ENCODE measurements at places on chromosomes 1 and 21.

DNA sequence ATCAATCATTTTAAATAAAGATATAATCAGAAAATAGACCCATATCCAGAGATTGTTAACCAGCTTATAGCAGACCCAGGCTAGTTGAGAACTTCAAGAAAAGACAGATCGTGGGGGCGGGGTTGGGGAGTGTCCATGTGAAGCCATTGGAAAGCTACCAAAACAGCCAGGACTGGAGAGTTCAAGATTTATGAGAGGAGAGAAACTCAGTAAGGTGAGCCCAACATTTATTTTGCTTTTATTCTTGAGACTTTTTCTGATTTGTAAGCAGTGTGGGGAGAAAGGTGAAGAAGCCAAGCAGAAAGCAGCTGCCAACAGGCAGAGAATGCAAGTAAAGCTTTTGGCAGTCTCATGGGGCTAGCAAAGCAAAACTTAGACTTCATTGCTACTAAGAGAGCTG lies 179.9 kb downstream of the VPS13D start:
- H3K27ac ChIP-seq: no peak overlapping the region
- no peak for DNase-seq
- H3K36me3 ChIP-seq: peaks cover 24% of the 10 kb centered on the region
- H3K27me3 ChIP-seq: no peaks in the 10 kb centered on the region
- H3K4me1 ChIP-seq: peaks cover 52% of the 10 kb centered on the region

DNA sequence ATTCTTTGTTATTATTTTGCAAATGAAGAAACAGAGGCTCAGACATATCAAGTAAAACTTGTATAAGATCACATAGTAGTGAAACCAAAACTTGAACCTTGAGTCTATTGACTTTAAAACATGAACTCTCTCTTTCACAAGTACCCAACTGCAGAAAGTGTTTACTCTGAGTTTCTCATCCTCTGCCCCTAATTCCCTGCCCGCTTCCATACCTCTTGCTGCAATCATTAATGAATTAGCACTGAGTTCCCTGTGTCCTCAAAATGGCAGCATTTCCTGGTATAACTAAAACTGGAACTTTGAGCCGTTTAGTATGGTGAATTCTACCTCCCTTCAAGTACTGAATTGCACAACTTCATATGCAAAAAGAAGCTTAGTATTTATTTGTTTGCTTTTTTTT lies 147.7 kb upstream of the DNAH14 start:
- H3K4me3 ChIP-seq: no peak overlapping the region
- H3K27ac ChIP-seq: no peak overlapping the region
- H3K27me3 ChIP-seq: no peaks in the 10 kb centered on the region

DNA sequence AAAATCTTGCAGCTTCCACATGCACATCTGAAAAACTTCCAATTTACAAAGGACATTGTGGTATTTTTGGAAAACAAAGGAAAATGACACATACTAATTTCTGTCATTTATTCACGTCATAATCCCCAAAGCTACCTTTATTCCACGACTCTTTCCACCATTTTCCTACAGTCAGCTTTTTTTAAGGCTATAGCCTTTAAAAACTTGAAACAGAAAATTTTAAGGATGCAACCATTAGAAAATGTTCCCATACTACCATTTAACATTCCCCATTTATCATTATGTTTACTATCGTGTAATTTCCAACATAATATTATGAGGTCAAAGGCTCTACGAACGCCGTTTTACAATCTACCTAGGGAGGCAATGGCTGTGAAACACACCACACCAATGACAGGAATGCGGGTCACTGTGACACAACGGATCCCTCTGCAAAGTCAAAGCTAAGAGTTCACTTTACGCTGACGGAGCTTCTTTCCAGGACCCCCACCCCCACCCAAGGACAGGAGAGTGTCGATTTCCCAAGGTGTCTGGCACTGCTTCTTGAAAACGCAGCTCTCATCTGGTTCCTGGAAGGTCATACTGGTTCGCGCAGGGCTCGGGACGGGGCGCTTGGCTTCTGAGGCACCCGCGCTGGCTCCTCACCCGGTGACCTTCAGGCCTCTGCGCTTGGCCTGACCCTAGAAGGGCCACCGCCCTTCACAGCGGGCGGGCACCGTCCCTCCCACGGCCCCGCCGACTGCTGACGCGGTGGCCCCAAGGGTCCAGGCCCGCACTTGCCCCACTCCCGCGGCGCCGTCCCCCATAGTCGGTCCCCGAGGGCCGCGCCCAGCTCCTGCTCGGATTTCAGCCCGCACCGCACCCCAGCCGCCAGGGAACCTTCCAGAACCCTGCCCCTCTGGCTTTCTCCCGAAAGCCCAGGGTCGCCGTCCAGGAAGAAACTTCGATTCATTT lies 50.5 kb upstream of the ATF3 start:
- H3K27ac ChIP-seq: no peak overlapping the region
- peak; percentile 61 for DNase-seq
- peaks cover 11% of the 10 kb centered on the region for H3K4me1 ChIP-seq
- peaks cover 24% of the 10 kb centered on the region for H3K27me3 ChIP-seq

DNA sequence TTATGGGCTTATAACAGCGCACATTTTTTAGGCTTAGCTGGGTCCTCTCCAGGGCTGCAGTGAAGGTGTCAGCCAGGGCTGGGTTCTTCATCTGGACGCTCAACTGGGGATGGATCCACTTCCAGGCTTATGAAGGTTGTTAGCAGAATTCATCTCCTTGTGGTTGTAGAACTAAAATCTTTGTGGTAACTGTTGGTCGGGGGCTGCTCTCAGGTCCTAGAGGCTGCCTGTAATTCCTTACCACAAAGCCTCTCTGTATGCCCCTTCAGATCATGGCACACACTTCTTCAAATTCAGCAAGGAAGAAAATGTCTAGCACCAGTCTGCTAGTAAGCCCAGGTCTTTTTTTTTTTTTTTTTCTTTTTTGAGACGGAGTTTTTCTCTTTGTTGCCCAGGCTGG lies 40.9 kb upstream of the EPS8L3 start:
- peaks cover 62% of the 10 kb centered on the region for H3K4me1 ChIP-seq
- no peak for DNase-seq
- H3K27ac ChIP-seq: peak overlapping the region; percentile 87
- H3K27me3 ChIP-seq: no peaks in the 10 kb centered on the region
- H3K36me3 ChIP-seq: no peaks in the 10 kb centered on the region

DNA sequence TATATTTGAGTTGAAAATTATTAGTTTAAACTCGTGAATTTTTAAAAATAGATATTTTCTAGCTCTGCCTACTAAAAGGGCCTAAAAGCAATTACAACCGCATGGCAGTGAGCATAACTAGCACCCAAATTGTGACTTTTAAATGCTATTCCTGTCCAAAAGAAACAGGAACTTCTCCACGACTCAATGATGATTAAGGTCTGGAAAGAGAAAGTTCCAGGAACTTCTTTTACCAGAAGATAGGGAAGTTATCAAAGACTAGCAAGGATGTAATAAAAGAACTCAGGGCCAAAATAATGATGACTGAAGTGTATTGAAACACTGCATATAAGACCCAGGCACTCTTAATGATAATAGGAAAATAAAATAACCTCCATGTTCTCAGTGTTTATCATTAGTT lies 313.0 kb downstream of the PLPP3 start:
- H3K4me3 ChIP-seq: no peak overlapping the region
- no peak overlapping the region for H3K27ac ChIP-seq
- DNase-seq: no peak
- H3K27me3 ChIP-seq: no peaks in the 10 kb centered on the region
- H3K36me3 ChIP-seq: no peaks in the 10 kb centered on the region

- peaks cover 55% of the 10 kb centered on the region for H3K4me1 ChIP-seq
- H3K36me3 ChIP-seq: peaks cover 20% of the 10 kb centered on the region
- H3K4me3 ChIP-seq: no peak overlapping the region
- peak overlapping the region; percentile 12 for H3K27ac ChIP-seq
- H3K27me3 ChIP-seq: peaks cover 5% of the 10 kb centered on the region
These were observed 223.9 kb downstream of the LTN1 start for GRCh38 chr21:28768753-28769152.

DNA sequence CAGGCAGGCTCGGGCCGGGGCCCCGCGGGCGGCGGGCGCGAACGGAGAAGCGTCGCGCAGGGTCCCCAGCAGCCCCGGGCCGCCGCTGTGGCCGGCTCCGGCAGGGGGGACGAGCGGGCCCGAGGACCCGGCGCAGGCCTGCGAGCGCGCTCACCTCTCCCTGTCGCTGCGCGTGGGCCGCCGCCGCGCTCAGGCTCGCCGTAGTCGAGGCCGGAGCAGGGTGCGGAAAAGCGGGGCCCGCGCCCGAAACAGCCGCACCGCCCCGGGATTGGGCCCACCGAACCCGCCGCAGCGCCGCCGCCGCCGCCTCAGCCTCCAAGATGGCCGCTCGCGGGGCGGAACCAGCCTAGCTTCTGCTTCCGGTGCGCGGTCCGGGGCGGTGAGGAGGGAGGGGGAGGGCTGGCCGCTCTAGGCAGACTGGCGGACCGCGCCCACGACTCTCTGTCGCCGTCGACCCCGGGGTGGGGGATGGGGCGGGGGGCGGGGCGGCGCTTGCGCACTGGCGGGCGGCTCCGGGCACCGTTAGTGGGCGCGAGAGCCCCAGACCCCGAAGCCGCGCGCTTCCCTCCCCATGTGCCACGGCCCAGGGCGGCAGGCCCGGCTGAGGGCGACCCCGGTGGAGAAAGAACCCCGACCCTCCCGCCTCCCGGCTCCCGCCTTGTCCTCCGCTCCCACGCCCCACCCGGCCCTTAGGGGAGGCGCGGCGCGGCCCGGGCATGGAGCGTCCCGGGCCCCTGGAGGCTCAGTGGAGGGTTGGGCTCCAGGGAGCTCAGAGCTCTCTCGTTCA lies at the start of gene UBE2J2:
Gene UBE2J2, minus strand, starts transcription at position 343 of the 787 bp plus-strand sequence. CDS start 5,862 bp downstream, outside the sequence.
- peak within 1 kb of the TSS; percentile 63 for H3K27ac ChIP-seq
- peak within 1 kb of the TSS; percentile 88 for H3K4me3 ChIP-seq
- H3K4me1 ChIP-seq: peaks cover 36% of the 10 kb centered on the region
- DNase-seq: peak; percentile 93

GRCh38 chr21:36428761-36429432 lies 43.7 kb downstream of the CHAF1B start:
- no peak for DNase-seq
- H3K4me3 ChIP-seq: no peak overlapping the region
- no peak overlapping the region for H3K27ac ChIP-seq

DNA sequence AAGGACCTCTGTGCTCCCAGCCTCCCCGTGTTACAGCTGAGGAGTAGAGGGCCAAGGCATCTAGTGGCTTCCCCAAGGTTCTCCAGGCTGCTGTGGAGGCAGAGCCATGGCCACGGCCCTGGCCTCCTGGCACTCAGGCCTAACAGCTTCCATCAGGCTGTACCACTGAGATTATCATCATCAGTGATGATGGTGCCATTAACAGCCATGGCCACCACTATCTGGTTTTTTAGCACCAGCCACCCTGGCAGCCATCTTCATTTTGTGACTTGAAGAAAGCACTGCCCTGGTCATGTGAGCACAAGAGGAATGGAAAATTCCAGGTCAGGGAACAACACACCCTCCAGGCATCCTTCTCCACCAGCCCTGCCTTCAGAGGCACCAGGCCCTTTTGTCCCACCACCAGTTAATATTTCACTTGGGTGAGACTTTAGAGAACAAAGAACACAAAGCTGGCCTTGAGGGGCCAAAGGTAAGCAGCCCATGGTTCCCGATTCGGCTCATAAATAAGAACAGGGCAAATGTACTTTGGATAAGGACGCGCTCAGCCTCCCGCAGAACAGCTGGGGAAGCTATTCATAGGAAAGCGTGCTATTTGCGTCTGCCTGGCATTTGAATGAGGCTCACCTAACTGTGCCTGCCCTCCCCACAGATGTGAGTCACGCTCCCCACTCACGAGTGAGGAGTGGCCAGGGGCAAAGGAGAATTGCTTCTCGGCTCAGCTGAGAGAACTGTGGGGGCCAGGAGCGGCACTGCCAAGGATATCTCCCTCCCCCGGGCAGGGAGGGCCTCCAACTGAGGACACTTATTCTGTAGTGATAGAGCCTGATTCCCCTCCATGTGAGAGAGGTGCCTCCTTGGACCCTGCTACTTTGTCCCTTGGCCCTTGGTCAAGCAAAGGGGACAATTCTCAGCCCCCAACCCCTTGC lies 95.6 kb downstream of the CD58 start:
- no peaks in the 10 kb centered on the region for H3K36me3 ChIP-seq
- no peak overlapping the region for H3K27ac ChIP-seq

GRCh38 chr1:54401799-54402198 lies 4.4 kb downstream of the SSBP3 start:
- H3K4me3 ChIP-seq: peak overlapping the region; percentile 33
- H3K27ac ChIP-seq: peak overlapping the region; percentile 55
- no peaks in the 10 kb centered on the region for H3K27me3 ChIP-seq
- H3K4me1 ChIP-seq: peaks cover 76% of the 10 kb centered on the region
- H3K36me3 ChIP-seq: peaks cover 47% of the 10 kb centered on the region

GRCh38 chr1:165696625-165697100 lies 1.7 kb downstream of the ALDH9A1 start:
- peak overlapping the region; percentile 99 for H3K4me3 ChIP-seq
- H3K4me1 ChIP-seq: peaks cover 29% of the 10 kb centered on the region
- DNase-seq: no peak
- H3K36me3 ChIP-seq: peaks cover 5% of the 10 kb centered on the region
- peak overlapping the region; percentile 39 for H3K27ac ChIP-seq
- H3K27me3 ChIP-seq: no peaks in the 10 kb centered on the region

GRCh38 chr21:46486481-46487126 lies 27.9 kb downstream of the DIP2A start:
- peak overlapping the region; percentile 78 for H3K27ac ChIP-seq
- peaks cover 10% of the 10 kb centered on the region for H3K4me1 ChIP-seq
- peaks cover 6% of the 10 kb centered on the region for H3K36me3 ChIP-seq
- H3K27me3 ChIP-seq: no peaks in the 10 kb centered on the region
- no peak overlapping the region for H3K4me3 ChIP-seq

DNA sequence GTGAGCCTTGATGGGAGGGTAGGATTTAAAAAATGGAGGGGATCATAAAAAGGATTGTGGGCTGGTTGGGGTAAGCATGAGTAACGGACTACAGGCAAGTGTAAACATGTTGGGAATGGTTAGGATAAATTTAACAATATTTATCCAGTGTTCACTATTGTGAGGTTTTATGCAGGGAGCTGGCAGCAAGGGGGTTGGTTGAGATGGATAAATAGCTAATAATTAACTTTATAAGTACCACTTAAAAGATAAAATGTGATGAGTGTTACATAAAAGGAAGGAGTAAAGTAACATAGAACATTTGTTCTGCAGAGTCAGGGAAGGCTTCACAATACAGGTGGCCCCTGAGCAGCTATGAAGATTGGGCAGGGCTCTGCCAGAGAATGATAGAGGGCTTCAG lies 109.0 kb downstream of the NGF start:
- H3K27me3 ChIP-seq: no peaks in the 10 kb centered on the region
- no peak overlapping the region for H3K4me3 ChIP-seq
- H3K36me3 ChIP-seq: no peaks in the 10 kb centered on the region

DNA sequence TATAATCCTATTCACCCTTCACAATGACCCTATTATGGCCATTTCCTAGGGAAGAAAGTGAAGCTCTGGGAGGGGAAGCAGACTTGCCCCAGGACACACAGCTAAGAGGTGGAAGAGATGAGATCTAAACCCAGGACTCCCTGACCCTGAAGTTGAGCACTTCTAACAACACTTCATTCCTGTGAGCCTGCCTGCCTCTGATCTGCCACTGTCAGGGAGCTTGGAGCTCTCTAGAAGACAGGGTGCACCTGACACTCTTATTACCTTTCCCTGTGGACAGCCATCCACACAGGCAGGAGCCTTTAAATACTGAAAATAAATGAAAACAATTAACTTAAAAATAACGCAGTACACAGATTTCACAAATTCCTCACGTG lies 599 bp downstream of the MKNK1 start:
- peaks cover 2% of the 10 kb centered on the region for H3K36me3 ChIP-seq
- no peak for DNase-seq
- H3K27me3 ChIP-seq: no peaks in the 10 kb centered on the region
- H3K27ac ChIP-seq: peak overlapping the region; percentile 81
- H3K4me3 ChIP-seq: peak overlapping the region; percentile 95
- H3K4me1 ChIP-seq: peaks cover 55% of the 10 kb centered on the region

GRCh38 chr1:33718186-33718585 lies 145.7 kb upstream of the HMGB4 start:
- no peak overlapping the region for H3K27ac ChIP-seq
- H3K4me1 ChIP-seq: no peaks in the 10 kb centered on the region
- no peak overlapping the region for H3K4me3 ChIP-seq
- H3K36me3 ChIP-seq: no peaks in the 10 kb centered on the region
- peaks cover 5% of the 10 kb centered on the region for H3K27me3 ChIP-seq
